Effector memory CD4-positive, alpha-beta T cell (primary cell): ENCODE measurements at places on chromosomes 13 and 19.
A peak's percentile ranks its signal among the peaks of the same experiment; 100 is the strongest.

DNA sequence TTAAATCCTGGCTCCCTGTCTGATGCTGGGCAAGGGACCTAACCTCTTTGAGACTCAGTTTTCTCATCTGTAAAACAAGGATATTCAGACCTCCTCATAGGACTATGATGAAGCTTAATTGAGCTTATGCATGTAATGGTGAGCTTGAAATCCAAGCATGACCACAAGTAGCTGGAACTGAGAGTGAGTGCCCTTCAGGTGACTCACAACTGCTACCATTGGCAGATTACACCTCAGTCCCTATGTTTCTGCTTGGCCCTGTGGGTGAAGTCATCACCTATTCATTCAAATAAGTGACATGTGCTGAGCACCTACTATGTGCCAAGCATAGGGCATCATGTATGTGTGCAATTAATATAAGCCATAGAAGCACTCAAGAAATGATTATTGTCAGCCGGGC lies 25.7 kb downstream of the NOVA2 start:
- H3K36me3 ChIP-seq = no peaks in the 10 kb centered on the region
- H3K27me3 ChIP-seq = no peaks in the 10 kb centered on the region
- H3K4me1 ChIP-seq = peaks cover 4% of the 10 kb centered on the region
- H3K27ac ChIP-seq = no peak overlapping the region

DNA sequence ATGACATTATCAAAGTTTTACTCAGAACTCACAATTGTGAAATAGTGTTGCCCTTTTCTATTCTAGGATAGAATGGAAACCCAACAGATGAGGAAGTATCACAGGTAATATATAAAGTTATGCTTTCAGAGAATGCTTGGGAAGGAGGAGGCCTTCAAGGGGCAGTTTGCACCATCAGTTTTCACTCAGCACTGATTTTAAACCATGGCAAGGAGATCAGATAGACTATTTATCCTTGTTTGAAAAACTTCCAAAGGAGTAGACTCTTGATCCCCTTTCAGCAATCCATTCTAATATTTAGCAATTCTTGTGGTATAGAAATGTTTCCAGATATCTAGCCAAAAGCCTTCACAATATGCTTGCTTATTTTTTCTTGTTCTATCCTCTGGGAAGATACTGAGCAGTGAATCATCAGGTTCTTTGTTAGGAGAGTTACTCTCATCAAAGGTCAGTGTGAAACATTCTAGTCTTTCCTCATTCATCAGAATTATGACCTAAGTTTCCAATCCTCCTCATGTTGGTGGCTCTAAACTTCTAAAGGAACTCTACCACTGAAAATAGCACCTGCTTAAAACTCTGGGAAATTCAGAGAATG lies 3.8 kb downstream of the GPC6 start:
- H3K4me3 ChIP-seq = no peak overlapping the region
- H3K36me3 ChIP-seq = no peaks in the 10 kb centered on the region
- no peaks in the 10 kb centered on the region for H3K4me1 ChIP-seq
- no peak for DNase-seq

DNA sequence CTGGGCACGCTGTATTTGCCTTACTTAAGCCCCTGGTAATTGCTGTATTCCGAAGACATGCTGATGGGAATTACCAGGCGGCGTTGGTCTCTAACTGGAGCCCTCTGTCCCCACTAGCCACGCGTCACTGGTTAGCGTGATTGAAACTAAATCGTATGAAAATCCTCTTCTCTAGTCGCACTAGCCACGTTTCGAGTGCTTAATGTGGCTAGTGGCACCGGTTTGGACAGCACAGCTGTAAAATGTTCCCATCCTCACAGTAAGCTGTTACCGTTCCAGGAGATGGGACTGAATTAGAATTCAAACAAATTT lies 676 bp downstream of the BRCA2 start:
- peak overlapping the region; percentile 94 for H3K27ac ChIP-seq
- no peaks in the 10 kb centered on the region for H3K36me3 ChIP-seq
- no peaks in the 10 kb centered on the region for H3K27me3 ChIP-seq
- H3K4me1 ChIP-seq = no peaks in the 10 kb centered on the region
- DNase-seq = no peak

DNA sequence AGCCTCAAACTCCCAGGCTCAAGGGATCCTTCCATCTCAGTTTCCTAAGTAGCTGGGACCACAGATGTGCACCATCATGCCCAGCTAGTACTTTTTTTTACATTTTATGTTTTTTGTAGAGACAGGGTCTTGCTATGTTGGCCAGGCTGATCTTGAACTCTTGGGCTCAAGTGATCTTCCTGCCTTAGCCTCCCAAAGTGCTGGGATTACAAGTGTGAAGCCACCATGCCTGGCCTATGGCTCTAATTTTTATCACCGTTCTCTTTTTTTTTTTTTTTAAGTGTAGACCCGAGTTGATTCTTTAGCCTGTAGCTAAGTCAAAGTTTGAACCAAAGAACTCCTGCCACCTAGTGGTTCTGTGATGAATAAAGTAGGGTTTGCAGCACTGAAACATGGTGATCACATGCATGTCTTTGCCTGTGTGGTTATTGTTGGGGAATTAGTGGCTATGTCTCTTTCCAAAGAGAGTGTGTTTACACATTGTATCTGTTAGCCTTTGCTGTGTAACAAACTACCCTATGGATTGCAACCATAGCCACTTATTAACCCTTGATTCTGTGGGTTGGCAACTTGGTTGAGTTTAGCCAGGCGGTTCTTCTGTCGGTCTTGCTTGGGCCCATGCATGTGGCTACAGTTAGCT lies 11.6 kb downstream of the NFILZ start:
- H3K36me3 ChIP-seq = no peaks in the 10 kb centered on the region
- DNase-seq = no peak
- no peak overlapping the region for H3K4me3 ChIP-seq
- no peaks in the 10 kb centered on the region for H3K27me3 ChIP-seq

DNA sequence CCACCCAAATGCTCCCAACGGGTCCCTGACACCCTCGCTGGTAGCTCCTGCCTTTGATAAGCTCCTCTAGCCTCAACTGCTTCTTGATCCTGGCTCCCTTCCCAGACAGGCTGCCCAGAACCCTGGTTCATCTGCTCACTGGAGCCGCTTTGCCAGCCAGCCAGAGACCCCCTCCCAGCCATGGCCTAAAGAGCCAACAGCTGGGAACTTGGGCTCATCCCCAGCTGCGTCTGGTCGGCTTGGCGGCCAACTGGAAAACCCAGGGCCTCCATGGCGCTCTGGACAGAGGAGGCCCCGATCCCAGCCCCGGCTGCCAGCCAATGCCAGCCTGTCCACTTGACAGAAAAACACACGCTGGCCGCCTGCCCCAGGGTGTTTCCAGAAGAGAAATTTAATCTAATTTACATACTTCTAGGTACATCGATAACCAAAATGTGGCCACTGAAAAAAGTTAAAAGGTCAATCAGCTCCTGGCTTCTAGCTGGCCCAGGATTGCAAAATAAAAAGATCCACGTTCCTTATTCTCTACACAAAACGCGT lies 3.0 kb upstream of the AKAP8L start:
- no peak overlapping the region for H3K27ac ChIP-seq
- no peak for DNase-seq
- H3K4me1 ChIP-seq = peaks cover 18% of the 10 kb centered on the region
- H3K4me3 ChIP-seq = no peak overlapping the region
- no peaks in the 10 kb centered on the region for H3K27me3 ChIP-seq

DNA sequence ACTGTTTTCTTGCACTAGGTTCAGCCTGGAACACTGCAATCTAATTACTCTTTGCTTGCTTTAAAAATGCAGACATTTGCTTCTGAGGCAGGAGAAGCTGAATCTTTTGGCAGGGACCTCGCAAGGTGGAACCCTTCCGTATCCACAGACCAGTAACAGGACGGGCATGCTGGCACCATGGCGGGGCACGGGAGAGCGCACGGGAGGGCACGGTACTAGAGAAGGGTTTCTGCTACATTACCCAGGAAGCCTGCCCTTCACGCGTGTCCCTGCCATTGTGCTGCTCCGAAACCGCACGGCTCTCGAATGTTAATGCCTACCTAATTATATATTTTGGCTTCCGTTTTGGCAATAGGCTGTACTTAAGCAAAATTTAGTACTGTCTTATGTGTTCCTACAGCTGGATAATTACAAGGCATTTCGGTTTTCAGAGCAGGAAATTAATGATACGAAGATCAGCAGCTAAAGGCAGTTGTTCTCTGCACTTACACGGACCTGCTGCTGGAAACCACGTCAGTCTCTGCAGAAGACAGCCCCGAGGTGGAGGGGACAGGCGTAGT lies 430.4 kb downstream of the IRS2 start:
- H3K27ac ChIP-seq = no peak overlapping the region
- H3K27me3 ChIP-seq = no peaks in the 10 kb centered on the region
- H3K4me3 ChIP-seq = no peak overlapping the region

DNA sequence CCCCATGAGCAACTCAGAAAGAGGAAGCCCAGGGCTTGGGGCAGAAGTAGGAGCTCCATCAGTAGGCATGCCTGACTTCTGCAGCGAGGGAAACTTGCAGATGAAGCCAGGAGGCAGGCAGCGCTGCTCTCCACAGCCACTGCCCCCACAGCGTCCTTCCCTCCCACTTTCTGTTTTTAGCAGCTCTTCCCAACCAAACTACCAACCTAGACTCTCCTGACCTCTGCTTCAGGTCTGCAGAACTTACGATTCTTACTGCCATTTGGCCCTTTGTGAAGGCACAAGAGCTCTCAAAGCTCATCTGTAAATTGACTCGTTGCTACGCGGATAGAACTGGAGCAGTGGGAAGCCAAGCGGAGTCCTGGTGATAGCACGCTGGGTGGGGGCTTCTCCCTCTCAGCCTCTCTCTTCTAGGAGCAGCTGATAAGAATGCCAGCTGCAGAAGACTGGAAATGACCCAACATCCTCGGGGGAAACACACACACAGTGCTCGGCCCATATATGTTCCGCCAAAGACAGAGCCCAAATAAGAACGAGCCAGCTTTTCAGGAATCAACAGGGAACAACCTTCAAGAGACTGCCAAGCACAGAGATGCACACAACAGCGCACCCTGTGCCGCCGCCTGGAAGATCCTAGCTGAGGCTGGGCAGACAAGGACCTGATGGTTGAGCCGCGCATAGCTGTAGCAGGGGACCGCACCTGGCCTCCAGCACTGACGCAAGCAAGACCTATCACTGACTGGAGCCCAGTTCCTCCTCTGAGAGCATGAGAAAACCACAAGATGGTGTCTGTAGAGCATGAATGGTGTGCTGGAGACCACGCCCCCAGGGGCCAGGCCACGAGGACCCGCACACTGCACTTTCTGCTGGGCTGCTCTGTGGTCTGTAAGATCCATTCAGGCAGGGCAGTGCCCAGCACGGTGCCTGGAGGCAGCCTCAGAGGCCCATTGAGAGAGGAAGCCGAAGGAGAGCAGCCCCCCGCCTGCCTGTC lies 15.9 kb upstream of the SLC35E1 start:
- no peaks in the 10 kb centered on the region for H3K27me3 ChIP-seq
- H3K4me1 ChIP-seq = peaks cover 61% of the 10 kb centered on the region
- no peaks in the 10 kb centered on the region for H3K36me3 ChIP-seq

- H3K4me3 ChIP-seq = no peak overlapping the region
- H3K36me3 ChIP-seq = no peaks in the 10 kb centered on the region
- H3K27me3 ChIP-seq = no peaks in the 10 kb centered on the region
- DNase-seq = no peak
- no peaks in the 10 kb centered on the region for H3K4me1 ChIP-seq
These were observed 157.8 kb downstream of the TNFSF13B start for GRCh38 chr13:108427355-108427754.

DNA sequence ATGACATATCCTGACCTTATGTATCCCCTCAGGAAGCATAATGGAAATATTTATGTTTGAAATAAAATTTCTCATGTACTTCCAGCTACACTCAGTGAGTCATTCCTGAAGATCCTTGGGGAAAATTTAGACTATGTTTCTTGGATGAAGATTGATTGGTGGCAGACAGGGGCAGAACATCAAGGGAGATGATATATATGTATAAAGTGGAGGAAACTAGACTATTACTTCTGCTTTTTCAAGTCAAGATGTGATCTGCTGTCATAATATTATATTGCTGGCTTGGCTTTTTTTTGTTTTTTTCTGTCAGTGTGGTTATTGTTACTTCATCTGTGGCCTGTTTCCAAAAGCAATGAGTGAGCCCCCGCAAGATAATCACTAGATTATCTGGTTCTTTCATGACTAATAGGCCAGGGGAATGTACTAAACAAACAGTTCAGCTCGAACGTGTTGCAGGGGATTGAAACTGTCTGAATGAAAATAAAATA lies 87.2 kb upstream of the TNFSF11 start:
- no peak overlapping the region for H3K27ac ChIP-seq
- H3K4me1 ChIP-seq = no peaks in the 10 kb centered on the region
- no peak overlapping the region for H3K4me3 ChIP-seq
- H3K36me3 ChIP-seq = no peaks in the 10 kb centered on the region

- DNase-seq = no peak
- H3K27me3 ChIP-seq = no peaks in the 10 kb centered on the region
- peaks cover 43% of the 10 kb centered on the region for H3K4me1 ChIP-seq
- peaks cover 12% of the 10 kb centered on the region for H3K36me3 ChIP-seq
- no peak overlapping the region for H3K4me3 ChIP-seq
These were observed 1.7 kb downstream of the UBE2M start for GRCh38 chr19:58556622-58557220.

DNA sequence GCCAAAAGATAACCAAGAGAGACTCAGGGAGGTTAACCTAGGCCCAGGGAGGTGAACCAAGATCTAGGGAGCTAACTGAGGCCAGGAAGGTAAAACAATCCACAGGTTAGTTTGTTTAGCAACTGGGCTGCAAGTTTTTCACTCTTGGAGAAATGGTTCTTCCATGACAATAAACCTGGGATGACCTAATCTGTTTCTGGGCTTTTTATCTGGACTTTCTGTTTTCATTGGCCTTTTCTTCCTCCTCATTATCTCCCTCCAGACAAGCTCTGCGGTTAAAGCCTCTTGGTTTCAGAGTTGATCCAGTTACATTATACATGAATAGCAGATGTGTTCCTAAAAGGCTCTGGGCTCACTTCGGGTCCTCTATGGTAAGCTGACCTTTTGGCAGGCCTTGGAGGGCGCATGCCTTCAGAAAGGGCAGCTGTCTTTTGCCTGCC lies 44.2 kb downstream of the PCDH8 start:
- H3K27ac ChIP-seq = no peak overlapping the region
- DNase-seq = no peak
- H3K27me3 ChIP-seq = no peaks in the 10 kb centered on the region
- H3K4me3 ChIP-seq = no peak overlapping the region
- H3K4me1 ChIP-seq = no peaks in the 10 kb centered on the region

DNA sequence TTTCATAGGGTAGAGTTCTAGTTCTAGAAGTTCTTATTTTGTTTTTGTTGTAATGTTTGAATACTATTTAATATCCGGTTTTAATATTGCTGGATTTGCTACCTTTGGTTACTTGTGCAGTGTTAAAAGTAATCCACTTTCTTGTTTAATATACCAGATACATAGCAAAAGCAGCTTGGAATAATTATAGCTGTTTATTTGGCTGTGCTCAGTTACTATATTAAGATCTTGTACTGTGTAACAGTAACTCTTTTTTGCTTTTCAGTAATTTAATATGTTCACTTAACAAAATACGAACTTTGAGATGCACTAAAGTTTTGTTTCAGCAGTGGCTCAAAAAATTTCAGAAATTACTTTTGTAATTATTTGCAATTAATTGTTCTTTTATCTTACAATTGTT lies 50.9 kb downstream of the AKAP11 start:
- no peak overlapping the region for H3K4me3 ChIP-seq
- DNase-seq = no peak
- peaks cover 6% of the 10 kb centered on the region for H3K36me3 ChIP-seq
- H3K27ac ChIP-seq = no peak overlapping the region
- H3K4me1 ChIP-seq = no peaks in the 10 kb centered on the region
- H3K27me3 ChIP-seq = no peaks in the 10 kb centered on the region

GRCh38 chr19:1815605-1816529 lies 3.8 kb upstream of the ATP8B3 start:
- H3K4me3 ChIP-seq = no peak overlapping the region
- H3K27ac ChIP-seq = no peak overlapping the region
- DNase-seq = no peak
- H3K4me1 ChIP-seq = peaks cover 16% of the 10 kb centered on the region

- no peaks in the 10 kb centered on the region for H3K4me1 ChIP-seq
- DNase-seq = no peak
- H3K27ac ChIP-seq = no peak overlapping the region
These were observed 9.8 kb downstream of the PARP4 start for GRCh38 chr13:24502533-24503378.
